ENCODE measurements at places on chromosomes 12 and 14.
A peak's percentile ranks its signal among the peaks of the same experiment; 100 is the strongest.

- no peak for DNase-seq
Observed at GRCh38 chr12:122028165-122028904, 6.7 kb downstream of the BCL7A start.

DNA sequence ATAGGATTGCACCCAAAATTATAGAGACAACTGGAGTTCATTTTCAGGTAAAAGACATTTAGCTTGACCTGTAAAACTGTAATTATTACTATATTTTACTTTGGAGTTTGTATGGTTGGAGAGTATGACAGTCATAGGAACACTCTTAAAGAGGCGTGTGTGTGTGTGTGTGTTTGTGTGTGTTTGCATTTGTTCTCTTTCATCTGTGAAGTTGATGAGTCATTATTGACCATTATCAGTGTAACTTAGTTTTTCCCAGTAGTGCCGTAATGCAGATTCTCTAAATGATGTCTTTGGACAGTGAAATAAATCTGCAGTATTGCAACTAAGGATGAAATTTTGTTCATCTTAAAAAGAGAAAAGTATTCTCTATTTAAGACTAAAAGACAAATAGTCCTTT lies 13.0 kb downstream of the WASHC4 start:
- no peak for DNase-seq

- no peak for DNase-seq
Observed at GRCh38 chr12:15996948-15997347, 85.8 kb downstream of the DERA start.

GRCh38 chr12:130444986-130445385 lies 107.3 kb downstream of the PIWIL1 start:
- DNase-seq, result no peak

DNA sequence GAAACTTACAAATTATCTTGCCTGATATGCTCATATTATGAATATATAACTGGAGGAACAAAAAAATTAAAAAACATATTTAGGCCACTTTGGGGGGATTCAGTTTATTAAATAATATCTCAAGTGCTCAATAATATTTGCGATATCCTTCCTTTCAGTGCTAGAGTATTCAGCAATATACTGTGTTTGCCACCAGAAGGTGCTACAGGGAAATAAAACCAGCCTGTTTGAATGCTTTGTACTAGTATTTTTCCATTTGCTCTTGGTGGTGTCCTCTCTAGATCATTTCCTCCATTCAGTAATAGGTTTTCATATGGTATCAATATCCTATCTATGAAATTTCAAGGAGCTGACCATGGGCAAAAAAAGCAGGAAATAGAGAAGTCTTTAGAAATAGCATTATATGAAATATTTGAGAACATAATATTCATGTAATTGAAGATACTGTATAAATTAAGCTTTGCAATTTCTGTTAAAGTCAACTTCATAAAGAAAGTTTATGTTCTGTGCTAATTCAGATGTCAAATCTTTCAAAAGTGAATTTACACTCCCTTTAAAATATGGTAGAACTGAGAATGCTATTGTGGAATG lies 106.2 kb upstream of the NAV3 start:
- no peak for DNase-seq

DNA sequence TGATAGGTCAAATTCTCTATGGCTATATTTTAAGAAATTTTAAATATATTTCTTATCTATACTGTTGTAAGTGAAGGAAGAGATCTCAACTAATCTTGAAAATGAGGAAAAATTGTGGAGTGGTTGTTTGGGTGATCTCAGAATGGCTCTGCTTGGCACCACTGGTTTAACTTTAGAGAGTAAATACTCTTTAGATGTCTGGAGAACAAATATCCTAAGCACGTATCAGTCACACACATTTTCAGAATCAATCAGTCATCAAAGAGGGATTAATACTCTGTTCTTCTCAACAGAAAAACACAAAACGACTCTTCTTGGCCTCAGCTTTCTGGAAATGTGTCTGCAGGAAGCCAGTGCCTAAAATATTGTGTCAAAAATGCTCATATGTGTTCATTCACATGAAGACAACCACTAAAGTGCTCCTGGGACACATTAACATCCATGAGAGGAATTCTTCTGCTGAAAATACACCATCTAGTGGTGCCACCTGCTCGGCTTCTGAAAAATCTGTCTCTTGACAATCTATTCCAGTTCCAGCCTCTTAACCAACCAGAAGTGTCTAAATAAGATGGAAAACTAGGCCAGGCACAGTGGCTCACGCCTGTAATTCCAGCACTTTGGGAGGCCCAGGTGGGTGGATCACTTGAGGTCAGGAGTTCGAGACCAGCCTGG lies 81.1 kb upstream of the CCDC198 start:
- DNase-seq, result no peak

DNA sequence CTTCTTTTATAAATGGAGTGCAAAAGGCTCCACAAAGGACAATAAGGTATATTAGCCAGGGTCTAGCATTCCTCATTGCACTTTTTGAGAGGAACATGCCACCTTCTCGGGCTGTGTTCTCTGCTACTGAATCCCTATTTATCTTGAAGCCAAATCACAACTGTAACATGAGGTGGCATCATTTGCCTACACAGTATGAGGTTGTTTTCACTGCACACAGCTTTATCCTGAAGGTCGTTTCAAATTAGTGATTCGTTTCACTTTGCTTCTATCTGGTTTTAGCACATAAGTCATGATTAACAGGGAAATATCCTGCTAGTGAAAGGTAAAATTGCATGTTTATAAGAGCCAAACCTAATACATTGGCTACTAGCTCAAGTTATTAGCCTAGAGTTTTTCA lies 153.8 kb downstream of the SLC35F4 start:
- no peak for DNase-seq

DNA sequence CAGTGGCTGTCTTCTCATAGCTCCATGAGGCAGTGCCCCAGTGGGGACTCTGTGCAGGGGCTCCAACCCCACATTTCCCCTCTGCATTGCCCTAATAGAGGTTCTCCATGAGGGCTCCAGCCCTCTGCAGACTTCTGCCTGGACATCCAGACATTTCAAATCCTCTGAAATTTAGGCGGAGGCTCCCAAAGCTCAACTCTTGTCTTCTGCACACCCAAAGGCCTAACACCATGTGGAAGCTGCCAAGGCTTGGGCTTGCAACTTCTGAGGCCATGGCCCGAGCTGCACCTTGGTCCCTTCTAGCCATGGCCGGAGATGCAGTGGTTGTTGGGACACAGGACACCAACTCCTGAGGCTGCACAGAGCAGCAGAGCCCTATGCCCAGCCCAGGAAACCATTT lies 20.5 kb upstream of the PPP2R5C start:
- peak; percentile 12 for DNase-seq

GRCh38 chr14:100472094-100472455 lies 115.1 kb downstream of the BEGAIN start:
- DNase-seq, result no peak

DNA sequence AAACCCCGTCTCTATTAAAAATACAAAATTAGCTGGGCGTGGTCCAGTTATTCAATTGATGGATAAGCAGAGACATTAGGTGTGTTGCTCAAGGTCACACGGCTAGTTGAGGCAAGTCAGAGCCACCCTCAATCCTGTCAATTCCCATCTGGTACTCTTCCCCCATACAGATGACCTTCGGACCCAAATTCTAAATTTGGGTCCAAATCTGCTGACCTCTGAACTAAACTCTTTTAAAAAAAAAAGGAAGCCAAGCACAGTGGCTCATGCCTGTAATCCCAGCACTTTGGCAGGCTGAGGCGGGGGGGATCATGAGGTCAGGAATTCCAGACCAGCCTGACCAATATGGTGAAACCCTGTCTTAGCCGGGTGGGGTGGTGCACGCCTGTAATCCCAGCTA lies 23.9 kb downstream of the GCN1 start:
- DNase-seq, result no peak

DNA sequence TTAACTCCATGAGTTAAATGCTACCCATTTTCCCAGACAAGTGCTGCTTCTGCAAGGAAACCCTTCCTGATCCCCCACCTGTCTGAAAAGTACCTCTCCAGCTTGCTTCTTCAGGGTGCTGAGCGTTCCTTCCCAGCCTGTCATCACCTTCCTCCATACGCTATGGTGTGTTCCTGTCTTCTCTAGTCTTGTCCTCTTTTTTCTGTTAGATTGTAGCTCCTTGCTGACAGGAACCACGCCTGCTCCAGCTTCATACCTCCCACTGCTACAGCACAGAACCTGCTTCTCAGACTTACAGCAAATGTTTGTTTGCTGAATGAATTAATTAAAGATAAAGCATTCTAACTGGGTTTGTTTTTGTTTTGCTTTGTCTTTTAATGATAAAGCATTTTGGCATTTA lies 39.1 kb downstream of the ERH start:
- no peak for DNase-seq

GRCh38 chr14:26828741-26829140 lies 230.9 kb upstream of the NOVA1 start:
- no peak for DNase-seq

- no peak for DNase-seq
Observed at GRCh38 chr12:23099604-23100003, 474.6 kb downstream of the ETNK1 start.
